ENCODE measurements at places on chromosomes 12 and 14.
A peak's percentile ranks its signal among the peaks of the same experiment; 100 is the strongest.

DNA sequence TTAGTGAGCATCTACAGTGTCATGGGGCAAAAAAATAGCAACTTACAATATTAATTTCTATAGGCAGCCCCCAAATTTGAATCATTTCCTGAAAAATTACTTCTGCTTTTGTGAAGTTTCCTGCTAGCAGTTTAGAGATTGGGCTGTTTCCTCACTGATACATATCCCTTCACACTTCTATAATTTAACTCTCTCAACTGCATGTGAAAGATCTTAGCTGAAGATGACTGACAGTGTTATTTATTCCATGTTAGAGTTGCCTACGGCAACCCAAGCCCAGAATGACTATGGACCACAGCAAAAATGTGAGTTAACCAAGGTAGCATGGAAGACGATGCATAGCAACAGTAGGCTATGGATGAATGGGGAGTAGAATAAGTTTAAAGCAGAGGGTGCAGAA, at the start of gene KLRG1:
TSS of gene KLRG1 (plus strand) at position 134 of the 400 bp plus-strand sequence. CDS start at position 224, 90 bp downstream.
- DNase-seq: peak; percentile 16

GRCh38 chr14:34449819-34450541, 12.1 kb downstream of the SPTSSA start:
- DNase-seq: no peak

- DNase-seq: peak; percentile 5
Observed at GRCh38 chr14:38618514-38618913, 362.6 kb upstream of the CLEC14A start.

- no peak for DNase-seq
Observed at GRCh38 chr12:113366827-113367226, 8.4 kb downstream of the PLBD2 start.

GRCh38 chr12:82867762-82868500, 181.2 kb downstream of the TMTC2 start:
- DNase-seq: no peak

DNA sequence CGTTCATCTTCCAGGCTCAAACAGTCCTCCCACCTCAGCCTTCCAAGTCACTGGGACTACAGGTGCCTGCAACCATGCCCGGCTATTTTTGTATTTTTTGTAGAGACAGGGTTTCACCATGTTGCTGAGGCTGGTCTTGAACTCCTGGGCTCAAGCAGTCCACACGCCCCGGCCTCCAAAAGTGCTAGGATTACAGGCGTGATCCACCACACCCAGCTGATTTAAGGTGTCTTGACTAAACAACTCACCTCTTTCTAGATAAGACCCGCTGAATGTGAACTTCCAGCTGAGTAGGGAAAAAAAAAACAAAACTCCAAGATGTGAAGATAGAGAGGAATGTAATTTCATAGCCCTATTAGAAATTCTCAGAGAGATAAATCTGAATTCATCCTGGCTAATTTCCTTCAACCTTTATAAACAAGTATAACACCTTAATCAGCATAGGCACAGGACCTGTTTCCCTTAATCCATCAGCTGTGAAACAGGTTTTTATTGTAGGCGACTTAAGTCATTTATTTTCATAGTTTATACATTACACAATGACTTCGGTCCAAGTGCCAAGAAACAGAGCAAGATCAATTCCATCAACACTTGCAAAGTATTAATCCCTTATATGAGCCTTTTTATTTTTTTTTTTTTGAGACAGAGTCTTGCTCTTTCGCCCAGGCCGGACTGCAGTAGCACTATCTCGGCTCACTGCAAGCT, 51.5 kb downstream of the HCAR2 start:
- no peak for DNase-seq

DNA sequence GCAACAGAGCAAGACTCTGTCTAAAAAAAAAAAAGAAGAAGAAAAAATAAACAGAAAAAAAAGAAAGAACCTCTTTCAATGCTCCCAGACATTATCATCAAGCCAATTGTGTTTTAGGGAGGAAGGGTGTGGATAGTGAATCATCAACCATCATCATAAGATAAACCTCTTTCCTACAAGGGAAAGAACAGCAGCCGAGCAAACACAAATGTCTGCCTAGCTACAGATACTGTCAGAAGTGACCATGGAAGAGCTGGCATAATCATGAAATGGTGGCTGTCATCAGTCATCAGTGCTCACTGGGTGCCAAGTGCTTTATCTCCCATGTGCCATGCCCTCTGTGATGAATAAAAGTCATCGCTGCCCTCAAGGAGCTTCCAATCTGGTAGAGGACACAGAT, 46.6 kb downstream of the SLC17A8 start:
- DNase-seq: no peak

DNA sequence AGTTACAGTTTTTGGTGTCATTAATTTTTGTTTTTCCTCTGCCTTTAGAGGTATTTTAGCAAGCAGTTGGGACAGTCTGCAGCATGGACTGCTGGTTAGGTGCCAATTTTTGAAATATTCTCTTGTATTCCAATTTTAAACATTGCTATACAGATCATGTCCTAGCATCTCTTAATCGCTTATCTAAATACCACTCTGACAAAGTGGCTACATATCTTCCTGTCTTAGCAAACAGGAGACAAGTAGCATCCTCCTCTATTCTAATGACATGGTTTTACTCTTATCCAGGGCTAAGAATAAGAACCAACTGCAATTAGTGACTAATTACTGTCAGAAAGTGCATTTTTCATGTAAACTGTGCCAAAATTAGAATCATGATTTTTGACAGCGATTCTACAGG, 117.8 kb upstream of the ATP2B1 start:
- no peak for DNase-seq

GRCh38 chr12:111270774-111271173, 98.1 kb downstream of the PHETA1 start:
- no peak for DNase-seq

DNA sequence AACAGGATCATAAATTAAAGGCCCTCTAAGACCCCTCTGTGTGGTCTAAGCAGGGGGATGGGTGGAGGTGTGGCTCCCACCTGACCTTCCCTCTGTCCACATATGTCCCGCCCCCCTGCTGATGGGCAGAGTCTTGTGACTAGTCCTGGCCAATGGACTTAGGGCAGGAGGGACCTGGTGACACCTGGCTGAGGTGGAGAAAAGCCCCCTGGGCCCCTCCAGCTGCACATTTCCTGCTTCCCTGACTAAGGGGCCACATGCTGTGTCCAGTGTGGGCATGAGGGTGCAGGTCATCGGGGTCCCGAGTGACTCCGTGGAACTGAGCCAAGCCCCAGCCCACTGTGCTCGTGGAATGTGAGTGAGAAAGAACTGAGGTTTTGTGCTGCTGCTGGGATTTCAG, 254.7 kb downstream of the ADGRD1 start:
- DNase-seq: no peak

GRCh38 chr12:109582636-109583035, 9.0 kb downstream of the MVK start:
- no peak for DNase-seq

GRCh38 chr14:31927348-31927832, 149.7 kb upstream of the ARHGAP5 start:
- peak; percentile 95 for DNase-seq

GRCh38 chr12:56029666-56030293, 8.9 kb downstream of the IKZF4 start:
- peak; percentile 82 for DNase-seq

- DNase-seq: no peak
Observed at GRCh38 chr14:54332490-54332889, 64.3 kb upstream of the CDKN3 start.

- DNase-seq: no peak
Observed at GRCh38 chr14:96538097-96538989, 36.2 kb downstream of the PAPOLA start.

DNA sequence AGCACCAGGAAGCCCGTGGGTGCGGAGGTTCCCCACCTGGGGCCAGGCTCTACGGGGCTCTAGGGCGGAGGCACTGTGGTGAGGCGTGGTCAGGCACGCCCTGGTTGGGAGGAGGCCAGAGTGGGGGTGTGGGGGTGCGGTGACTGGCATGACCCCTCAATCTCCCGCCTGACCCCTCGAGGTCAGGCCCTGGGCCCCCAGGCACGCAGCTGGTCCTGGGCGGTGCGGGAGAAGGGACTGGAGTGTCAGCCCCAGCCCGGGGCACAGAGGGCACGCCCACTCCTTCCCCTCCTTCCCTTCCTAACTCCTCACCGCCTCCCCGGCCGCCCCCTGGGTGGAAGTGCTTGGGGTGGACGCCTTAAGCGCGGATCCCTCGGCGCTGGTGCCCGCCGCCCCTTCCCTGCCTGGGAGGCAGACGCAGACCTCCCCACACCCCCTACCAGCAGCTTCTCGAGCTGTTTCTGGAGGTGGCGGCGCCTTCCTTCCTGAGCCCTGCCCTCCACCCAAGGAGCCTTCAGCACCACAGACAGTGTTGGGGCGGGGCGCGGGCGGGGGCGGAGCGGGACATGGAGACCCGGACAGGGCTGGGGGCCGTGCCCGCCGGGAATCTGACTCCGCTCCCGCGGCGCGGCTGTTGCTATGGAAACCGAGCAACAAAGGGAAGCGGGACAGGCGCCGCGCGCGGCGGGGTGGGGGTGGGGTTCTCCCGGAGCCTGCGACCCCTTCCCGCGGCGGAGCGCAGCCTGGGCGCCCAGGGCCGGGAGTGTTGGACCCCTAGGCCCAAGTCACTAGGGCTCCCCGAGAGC, 741 bp upstream of the CRIP2 start:
- peak; percentile 93 for DNase-seq

Data from dermis blood vessel endothelial cell (primary cell).